ENCODE measurements at places on chromosomes 1 and 21. TPM values are rescaled to one million over a fixed set of nuclear protein-coding genes. Genes with fewer than 3 reads are reported as not detected.
A peak's percentile ranks its signal among the peaks of the same experiment; 100 is the strongest.

ZNF648 gene
- total RNA-seq = not detected

SLAMF6 gene
- total RNA-seq = not detected

TTC34 gene
- total RNA-seq = under 0.01 TPM

PEX19 gene
- total RNA-seq = 67.7 TPM

KRTAP12-2 gene
- not detected for total RNA-seq

EXOSC10 gene
- 64.5 TPM for total RNA-seq

P3H1 gene
- 108 TPM for total RNA-seq

- peak; percentile 67 for DNase-seq
These were observed 12.8 kb downstream of the TRAPPC10 start for GRCh38 chr21:44024887-44025353.

GRCh38 chr1:204027446-204027845 is 45.5 kb upstream of the SOX13 start:
- no peak for DNase-seq

GRCh38 chr1:169623132-169623926 is 6.6 kb downstream of the SELP start:
- DNase-seq = no peak

DNA sequence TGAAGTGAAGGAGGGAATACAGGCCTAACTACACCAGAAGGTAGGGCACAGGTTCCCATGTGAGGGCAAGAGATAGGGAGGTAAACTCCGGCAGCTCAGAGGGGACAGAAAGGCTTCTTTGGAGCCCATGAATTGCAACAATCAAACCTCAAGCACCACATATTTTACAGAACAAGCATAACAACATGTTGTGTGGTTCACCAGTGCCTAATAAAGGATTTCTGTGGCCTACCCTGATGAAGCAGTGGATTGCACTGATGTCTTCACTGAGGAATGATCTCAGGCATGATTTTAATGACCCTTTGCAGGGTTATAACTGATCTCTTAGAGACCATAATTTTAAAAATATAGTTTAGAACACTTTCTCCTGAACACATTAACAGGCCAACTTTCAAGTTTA is 77.4 kb downstream of the RUNX1 start:
- DNase-seq = no peak

- no peak for DNase-seq
These were observed 16.8 kb downstream of the SUCO start for GRCh38 chr1:172549621-172550280.

- DNase-seq = peak; percentile 53
These were observed 29.1 kb downstream of the SMYD2 start for GRCh38 chr1:214310010-214310409.

- DNase-seq = peak; percentile 72
These were observed 6.6 kb downstream of the SGIP1 start for GRCh38 chr1:66540434-66541032.

GRCh38 chr21:39020751-39021477 is 162.3 kb downstream of the PSMG1 start:
- peak; percentile 74 for DNase-seq

GRCh38 chr1:204154568-204155255 is 2.9 kb upstream of the ETNK2 start:
- no peak for DNase-seq

- DNase-seq = peak; percentile 36
These were observed at the start of gene GPR161 for GRCh38 chr1:168136709-168137514. Gene GPR161, minus strand, starts transcription at chr1:168136930. Its CDS starts 32,080 bp downstream, at chr1:168104850.

DNA sequence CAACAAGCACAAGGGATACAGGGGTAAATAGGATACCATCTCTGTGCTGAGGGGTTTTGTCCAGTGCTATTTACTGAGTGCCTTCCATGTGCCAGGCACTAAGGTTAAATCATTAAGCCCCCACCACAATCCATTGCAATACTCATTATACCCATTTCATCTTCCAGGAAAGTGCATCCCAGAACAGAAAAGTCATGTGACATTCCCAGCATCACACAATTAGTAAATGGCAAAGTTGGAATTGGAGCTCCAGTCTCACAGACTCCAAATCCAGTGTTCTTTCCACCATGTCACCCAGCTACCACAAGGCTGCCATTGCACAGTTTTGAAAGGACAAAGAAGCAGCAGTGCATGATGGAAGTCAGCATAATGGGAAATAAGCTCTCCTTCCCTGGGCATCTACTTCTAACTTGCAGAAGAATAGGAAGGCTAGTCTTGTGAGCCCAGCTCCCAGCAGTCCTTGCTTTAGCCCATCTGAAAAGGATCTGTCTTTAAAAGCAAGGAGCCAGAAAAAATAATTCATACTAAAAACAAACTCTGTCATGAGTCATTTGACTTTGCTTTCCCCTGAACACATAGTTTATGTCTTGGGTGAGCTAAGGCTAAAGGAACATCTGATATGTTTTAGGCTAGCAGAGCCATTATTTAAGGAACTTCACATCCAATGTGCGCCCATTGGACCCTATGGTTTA is 111.4 kb upstream of the HOOK1 start:
- no peak for DNase-seq

DNA sequence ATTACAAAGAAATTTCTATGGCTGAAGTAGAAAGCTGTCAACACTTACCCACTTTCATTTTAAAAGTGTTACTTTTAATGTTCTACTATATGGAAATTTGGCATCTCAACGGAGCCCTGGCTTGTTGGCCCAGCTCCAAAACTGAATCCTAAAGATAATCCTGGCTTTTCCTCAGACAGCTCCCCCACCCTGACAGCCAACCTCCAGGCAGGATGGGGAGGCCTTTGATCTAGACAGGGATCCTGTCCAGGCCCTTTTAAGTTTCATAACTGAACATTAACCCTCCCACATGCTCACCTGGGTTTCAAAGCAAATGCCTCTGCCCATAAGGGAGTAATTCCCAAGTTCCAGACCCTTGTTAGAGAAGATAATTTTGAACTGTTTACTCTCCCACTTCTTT is 99.3 kb upstream of the RALGPS2 start:
- no peak for DNase-seq

DNA sequence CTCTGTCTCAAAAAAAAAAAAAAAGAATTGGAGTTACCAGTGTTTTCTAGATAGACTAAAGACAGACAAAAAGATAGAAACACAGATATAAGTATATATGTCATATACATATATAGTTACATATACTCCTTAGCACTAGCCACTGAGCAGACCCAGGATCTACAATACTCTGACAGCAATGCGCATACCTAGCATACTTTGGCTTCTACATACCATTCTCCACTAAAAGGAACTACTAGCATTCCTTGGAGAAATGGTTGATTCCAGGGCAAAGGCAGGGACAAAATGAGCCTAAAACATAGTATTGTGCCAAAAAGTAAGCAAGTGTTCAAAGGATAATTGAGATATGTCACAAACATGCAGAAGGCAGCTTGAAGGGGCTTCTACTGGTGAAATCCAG is 22.7 kb downstream of the SYNJ1 start:
- DNase-seq = peak; percentile 39

- DNase-seq = peak; percentile 78
These were observed 11.5 kb upstream of the AIM2 start for GRCh38 chr1:159088050-159088449.

DNA sequence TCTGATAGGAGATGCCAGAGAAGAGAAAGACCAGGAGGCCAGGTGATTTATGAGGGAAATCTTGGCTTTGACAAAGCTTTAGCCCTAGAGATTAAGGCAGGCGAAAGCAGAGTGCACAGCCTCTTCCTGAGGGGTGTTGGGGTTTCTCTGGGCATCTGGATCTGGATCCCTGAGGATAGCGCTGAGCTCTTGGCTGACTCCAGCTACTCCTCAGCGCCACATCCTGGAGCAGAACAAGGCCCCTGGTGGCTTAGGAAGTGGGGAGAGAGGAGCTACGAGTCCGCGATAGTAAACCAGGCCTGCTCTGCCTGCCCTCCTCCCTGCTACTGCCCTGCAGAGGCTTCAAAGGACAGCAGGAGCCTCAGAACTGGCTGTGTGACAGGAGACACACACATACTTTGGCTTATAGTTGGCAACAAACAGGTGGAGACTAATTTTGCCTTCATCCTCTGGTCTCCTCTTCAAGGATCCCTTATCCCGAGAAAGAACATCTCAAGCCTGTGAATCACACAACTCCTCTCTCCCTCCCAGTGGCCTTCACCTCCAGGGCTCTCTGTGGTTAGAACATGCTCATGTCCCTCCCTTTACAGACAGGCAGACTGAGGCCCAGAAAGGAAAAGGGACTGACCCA is 66.9 kb downstream of the TRABD2B start:
- no peak for DNase-seq

DNA sequence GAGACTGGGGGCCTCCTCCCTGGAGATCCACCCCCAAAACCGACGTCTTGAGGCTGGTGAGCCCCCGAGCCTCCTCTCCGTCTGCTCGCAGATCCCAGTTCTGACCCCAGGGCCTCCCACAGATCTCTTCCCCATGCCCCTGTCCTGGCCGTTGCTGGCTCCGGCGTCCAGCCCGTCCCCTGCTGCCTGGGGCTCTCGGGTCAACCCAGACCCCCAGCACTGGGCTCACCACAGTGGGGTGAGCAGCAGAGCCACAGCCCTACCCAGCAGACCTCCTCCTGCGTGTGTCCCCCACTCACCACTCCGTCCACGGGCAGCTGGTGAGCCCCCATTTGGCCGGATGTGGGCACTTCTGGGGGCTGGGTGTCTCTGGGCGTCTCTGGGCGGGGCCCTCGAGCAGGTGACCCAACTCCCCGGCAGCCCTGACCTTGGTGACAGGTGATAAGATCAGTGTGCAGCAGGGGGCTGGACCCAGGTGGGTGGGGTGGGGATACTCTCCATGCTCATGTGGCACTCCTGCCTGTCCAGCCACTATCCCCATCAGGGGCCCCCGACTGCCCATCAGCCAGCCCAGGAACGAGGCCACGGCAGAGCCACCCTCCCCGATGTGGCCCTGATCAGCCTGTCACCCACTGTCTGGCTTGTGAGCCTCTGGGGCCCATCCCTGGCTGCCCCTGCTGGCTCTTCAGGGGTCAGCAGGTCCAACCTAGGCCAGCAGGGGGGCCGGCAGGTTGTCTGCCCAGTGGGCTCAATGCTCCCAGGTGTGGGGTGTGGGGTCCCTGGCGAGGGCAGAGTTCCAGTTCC is 709 bp downstream of the TNFRSF14 start:
- DNase-seq = no peak

- DNase-seq = no peak
These were observed 5.2 kb downstream of the NPL start for GRCh38 chr1:182794676-182795201.

GRCh38 chr1:154970631-154971340 is at the start of gene SHC1:
Gene SHC1, minus strand, starts transcription at chr1:154970747. Its CDS starts 221 bp downstream, at chr1:154970526.
- DNase-seq = peak; percentile 92

DNA sequence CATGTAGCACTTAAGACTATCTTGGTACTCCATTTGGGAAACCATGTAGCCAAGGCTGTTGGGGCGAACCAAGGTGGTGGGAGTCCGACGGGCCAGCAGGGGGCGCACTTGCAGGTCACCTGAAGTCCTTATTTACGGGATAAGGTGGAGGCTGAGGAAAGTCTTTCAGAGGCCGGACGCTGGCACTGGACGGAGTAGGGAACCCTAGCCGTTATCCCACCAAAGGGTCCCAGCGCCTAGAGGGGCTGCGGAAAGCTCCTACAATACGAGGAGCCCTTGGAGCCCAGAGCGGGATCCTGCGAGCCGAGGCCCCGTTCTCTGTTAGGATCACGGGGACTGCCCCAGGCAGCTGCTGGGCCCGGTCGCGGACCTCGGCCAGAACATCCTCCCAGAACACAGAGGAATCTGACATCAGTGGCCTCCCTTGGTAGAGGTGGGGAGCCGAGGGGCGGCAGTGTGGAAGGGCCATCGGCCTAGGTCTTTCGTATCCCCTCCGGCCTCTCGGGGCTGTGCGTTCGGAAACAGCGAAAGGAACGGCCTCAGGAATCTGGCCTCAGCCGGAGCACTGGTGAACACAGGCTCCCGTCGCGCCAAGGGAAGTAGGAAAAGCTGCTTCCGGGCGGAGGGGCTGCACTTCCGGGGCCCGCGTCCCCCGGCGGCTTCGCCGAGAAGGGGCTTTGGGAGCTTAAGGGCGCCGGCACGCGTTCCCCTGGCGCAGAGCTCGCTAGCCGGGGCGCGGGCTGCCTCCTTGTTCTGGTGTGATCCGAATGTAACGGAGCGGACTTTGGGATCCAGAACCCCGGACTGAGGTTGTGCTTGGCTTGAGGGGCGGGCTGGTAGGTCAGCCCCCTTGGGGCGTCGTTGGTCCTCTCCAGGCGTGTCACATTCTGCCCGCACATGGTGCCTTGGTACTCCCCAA is 29.9 kb upstream of the RPTN start:
- peak; percentile 30 for DNase-seq

DNA sequence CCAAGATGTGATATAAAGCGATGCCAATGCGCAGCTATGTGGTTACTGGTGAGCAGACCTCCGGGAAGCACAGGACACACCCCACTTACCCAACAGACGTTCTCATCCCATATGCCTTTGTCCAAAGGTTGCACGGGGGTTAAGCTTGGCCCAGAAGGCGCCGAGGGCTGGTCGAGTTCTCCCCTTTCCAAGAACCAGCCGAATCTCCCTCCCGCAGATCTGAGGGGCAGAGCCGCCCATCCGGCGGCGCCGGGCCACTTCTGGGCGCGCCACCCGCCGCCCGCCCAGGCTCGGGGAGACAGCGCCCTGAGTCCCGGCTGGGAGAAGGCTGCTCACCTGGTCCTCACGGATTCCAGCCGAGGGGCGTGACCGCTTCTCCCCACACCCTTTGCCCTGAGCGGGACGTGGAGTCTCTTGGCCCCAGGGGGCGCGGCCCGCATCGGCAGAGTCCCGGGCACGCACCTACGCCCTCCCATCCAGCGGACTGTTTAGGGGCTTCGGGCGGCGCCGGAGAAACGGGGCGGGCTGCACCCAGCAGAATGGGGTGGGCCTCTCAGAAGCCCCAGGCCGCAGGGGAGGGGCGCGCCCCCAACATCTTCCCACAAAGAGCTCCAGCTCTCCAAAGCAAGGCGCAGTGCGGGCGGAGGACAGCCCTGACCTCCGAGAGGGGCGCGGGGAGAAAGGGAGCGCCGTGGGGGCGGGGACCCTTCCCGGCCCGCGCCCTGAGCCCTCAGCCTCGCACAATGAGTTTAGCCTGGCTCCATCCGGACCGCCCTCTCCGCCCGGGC is 615 bp downstream of the GPR161 start:
- peak; percentile 17 for DNase-seq

GRCh38 chr1:19762175-19762779 is 37.4 kb downstream of the TMCO4 start:
- peak; percentile 23 for DNase-seq

DNA sequence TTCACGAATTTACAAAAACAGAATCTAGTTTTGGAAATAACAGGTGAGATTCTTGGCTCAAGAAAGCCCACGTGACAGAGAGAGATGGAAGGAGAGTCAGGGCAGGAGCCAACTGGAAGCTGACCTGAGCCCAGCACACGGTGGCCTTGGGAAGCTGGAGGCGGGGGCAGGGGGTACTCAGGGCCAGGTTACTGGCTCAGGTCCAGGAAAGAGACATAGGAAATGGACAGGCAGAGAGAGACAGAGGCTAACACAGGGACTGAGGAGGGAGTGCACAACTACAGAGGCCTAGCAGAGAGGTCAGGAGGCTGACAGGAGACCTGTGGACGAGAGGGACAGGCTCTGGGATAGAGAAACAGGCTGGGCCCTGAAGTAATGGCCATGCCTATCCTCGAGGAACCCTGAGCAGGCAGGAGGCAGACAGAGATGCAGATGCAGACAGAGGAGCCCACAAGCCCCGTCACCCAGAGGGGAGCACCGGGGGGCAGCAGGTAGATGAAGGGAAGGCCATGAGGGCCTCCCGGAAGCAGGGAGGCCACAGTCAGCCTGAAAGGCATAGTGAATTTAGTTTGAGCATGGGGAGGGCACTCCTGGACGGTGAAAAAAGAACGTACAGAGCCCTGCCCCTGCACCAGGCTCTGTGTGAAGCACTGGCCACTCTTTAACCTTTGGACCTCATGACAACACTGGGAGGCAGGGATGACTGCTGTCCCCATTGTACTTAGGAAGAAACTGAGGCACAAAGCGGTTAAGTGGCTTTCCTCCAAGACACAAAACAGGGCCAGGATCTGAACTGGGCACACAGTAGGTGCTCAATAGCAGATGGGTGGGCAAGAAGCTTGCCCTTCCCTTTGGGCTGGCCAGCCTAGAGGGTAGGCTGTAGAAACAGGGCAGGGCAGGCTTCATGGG is 230.1 kb downstream of the TRABD2B start:
- DNase-seq = no peak
